ENCODE measurements at places on chromosomes 5 and 9.

- DNase-seq = no peak
These were observed 94.0 kb upstream of the DNAH5 start for GRCh38 chr5:14038341-14038959.

- DNase-seq = no peak
These were observed 398.9 kb downstream of the PLK2 start for GRCh38 chr5:58060996-58061395.

DNA sequence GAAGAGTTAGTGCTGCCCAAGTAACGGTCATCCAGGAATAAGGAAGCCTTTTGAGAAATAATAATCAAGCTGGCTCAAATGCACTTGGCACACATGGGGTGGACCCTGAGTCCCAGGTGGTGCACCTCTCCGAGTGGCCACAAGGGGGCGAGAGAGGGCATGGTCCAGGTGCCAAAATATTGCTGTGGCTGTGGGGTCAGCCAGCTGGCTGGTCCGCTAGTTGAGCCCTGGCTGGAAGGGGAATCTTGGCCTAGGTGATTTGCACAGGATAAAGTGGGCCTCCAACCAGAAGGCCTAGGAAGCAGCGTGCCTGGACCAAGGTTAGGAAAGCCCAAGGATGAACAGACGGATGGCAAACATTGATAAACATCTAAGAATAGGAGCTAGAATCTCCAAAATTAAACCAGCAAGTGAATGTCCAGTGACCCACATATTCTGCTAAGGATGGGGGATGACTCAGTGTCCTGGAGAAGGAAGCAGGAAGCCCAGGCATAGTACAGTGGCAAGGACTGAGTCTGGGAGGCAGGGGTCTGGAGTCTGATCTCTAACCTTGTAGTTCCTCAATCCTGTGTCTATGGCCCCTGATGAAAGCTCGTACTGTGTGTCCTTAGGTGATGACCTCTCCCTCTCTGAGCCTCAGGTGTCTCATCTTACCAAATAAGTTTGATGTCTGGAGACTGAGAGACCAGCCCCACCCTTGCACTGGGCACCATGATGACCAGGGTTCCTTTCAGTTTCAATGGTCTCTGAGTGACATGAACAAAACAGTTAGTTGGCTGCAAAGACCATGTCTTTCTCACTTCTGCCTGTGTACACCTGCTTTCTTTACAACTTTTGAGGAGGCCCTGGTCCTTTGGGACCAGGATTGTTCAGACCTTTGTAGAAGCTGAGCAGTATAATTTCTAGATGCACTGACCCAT is 19.2 kb upstream of the SHB start:
- peak; percentile 29 for DNase-seq

GRCh38 chr9:74960561-74960960 is 7.8 kb upstream of the C9orf40 start:
- no peak for DNase-seq

- no peak for DNase-seq
These were observed 82.1 kb downstream of the FBN2 start for GRCh38 chr5:128455841-128456361.

- DNase-seq = no peak
These were observed 218.9 kb upstream of the NMUR2 start for GRCh38 chr5:152623951-152624350.

DNA sequence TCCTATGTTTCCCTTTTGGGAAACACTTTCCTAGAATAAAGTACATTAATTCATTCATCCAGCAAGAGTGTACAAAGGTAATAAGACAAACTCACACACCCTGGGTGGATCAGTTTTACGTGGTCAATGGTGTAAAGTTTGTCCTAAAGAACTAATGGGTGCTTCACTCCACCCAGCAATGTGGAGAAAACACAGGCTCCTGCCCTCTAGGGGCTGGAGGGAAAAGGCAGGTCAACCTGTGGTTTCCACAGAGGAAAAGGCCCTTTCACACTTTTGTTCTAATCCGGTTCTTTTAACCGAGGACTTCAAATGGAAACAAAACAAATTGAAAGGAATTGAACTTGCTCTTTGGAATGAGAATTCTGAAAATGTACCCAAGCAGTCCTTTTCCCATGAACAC is 80.9 kb upstream of the SPOCK1 start:
- no peak for DNase-seq

GRCh38 chr9:4144869-4145268 is 155.0 kb downstream of the GLIS3 start:
- no peak for DNase-seq

- DNase-seq = no peak
These were observed 2.8 kb downstream of the TUBB4B start for GRCh38 chr9:137243626-137244485.

GRCh38 chr9:97910357-97910756 is 11.9 kb downstream of the TRMO start:
- DNase-seq = no peak

- DNase-seq = no peak
These were observed 147.4 kb upstream of the RPS23 start for GRCh38 chr5:82425591-82425990.

DNA sequence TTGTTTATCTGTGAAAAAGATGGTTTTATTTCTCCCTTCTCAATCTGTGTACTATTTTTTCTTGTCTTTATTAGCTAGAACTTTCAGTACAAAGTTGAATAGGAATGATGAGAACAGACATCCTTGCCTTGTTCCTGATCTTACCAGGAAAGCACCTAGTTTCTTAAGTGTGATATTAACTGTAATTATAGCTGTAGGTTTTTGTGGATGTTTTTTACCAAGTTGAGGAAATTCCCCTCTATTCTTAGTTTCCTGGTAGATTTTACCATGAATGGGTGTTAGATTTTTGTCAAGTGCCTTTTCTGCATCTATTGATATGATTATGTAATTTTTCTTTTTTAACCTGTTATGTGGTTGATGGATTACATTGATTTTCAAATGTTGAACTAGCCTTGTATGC is 68.7 kb downstream of the KCNN2 start:
- no peak for DNase-seq

GRCh38 chr9:130120299-130120587 is 52.0 kb upstream of the NCS1 start:
- DNase-seq = no peak

- DNase-seq = no peak
These were observed 1680.3 kb downstream of the MAT2B start for GRCh38 chr5:165185716-165186115.

GRCh38 chr9:20227166-20227874 is 395.0 kb downstream of the MLLT3 start:
- no peak for DNase-seq

DNA sequence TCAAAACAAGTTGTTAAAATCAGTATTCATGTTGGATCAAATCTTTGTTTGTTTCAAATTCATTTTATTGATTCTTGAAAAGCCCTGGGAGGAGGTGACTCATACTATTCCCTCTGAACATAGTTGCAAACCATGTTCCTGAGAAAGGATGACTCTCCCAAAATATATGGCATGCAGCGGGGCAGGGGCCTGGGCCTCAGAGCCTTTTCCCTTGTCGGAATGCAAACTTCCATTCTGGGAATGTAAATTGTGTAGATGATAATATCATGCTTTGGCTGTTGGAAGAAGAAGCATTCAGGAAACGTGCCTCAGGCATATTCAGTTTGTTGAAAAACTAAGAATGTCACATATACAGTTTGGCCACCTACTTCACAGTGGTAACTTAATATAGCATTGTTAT is 242.0 kb downstream of the AUH start:
- no peak for DNase-seq

DNA sequence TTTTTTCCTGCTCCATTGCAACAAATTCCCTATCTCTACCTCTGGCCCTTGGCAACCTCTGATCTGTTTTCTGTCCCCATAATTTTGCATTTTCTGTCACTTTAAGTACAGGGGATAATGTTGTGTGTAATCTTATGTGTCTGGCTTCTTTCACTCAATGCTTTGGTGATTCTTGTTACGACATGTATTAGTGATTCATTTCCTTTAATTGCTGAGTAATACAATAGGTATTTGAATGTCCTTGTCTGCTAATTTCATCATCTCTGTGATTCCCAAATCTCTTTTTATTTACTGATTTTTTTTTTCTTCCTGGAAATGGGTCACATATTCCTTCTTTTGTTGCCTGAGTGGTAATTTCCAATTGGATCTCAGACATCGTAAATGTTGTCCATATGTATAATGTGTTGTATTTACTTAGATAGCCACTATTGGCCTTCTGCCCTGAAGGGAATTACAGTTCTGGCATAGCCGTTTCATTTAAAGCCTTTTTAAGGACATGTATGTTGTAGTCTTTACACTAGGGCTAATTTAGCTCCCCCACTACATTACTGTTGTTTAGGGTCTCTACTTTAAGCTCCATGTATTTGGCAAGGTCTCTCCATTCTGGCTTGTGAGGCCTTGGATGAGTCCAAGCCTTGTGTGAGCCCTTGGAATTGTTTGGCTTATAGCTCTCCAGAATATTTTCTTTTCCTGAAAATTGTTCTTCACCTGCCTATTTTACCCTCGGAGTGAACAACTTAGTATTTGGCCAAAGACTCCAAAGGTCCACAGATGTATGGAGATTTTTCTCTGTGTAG is 683.8 kb downstream of the LRRC70 start:
- DNase-seq = no peak

DNA sequence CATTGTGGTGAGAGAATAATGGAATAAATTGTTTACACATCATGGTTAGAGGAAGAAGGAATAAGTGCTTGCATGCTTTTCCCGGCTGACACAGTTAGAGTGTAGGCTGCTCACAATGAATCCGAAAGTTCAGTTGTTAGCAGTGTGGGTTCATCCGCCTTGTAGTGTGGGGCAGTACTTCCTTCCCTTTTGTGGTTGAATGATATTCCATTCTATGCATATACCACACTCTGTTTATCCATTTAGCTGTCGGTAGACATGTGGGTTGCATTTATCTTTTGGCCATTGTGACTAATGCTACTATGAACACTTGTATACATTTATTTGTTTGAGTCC is 84.0 kb downstream of the COL5A1 start:
- no peak for DNase-seq

DNA sequence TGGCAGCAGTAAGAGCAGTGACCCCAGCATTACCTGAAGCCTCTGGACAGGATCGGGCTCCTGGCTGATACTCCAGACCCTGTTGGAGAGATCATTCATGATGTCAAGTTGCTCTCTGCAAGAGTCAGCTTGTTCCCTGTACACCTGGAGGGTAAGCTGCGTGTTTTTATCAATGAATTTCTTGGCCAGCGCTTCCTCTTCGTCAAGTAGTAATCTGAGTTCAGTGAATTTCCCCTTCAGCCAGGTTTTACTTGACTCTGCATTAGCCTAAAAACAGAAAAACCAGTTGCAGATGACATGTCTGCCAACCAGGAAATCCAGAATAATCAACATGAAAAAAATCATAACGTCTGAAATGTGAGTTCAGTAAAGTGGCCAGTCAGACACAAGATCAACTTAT is 19.1 kb downstream of the TRIM14 start:
- no peak for DNase-seq

GRCh38 chr5:125575891-125576505 is 829.6 kb upstream of the ZNF608 start:
- DNase-seq = no peak

GRCh38 chr9:83034587-83034986 is 28.4 kb downstream of the RASEF start:
- DNase-seq = no peak

DNA sequence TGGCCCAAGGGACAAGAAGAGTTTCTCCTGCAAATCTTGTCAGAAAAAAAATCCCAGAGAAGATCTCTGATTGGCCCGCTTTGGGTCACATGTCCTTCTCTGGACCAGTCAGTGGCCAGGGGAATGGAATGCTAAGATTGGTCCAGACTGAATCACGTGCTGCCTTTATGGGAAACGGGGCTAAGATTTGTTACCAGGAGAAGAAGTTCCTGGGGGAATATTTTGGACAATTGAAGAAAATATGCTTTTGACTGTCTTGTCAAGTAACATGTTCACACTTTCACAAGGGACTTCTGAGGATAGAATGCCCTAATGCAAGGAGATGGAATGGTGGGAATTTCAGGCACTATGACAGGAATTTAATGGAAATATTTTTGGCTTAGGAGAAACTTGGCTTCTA is 74.1 kb upstream of the SH3PXD2B start:
- no peak for DNase-seq

GRCh38 chr5:36252722-36253365 is 11.1 kb upstream of the NADK2 start:
- DNase-seq = no peak

DNA sequence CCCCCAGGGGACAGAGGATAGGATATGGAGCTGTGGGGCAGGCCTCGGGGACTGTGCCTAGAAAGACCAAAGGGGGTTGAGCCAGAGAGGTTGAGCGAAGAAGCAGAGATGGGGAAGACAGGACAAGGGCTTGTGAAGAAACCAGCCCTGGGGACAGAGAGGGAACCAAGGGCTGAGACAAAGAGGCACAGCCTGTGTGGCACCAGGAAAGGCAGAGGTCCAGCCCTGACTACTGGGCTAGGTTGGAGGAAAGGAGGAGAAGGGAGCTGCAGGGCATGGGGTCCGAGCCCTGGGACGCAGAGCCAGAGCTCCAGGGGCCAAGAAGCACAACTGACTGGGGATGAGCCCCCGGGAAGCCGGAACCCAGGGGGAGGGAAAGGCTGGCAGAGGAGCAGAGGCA is 9.2 kb downstream of the REEP2 start:
- no peak for DNase-seq

DNA sequence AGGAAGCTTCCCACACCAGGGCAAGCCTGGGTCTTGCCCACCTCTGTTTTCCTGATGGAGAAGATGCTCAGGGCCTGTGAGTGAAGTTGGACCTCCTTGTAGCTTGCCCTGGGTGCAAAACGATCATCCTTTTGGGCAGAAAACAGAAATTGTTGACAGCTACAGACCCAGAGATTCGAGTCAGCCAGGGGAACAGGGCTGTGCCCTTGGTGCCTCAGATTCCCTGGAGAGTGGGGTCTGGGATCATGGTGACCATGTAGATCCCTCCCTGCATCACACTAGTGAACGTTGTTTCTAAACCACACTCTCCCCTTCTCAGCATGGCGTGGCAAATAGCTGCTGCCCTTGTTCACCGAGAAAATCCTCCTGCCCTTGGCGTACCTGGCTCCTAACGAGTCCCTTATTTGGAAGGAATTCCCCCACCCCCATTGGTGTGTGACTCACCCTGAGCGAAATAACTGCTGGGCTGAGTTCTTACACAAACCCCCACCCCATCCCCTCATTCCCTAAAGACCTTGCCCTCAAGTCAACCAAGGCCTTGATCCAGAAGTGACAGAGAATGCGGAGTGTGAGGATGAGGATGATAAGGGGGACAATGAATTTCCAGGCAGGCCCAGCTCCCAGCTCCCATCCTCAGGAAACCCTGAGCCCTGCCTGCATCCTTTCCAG is 1.1 kb upstream of the DCANP1 start:
- no peak for DNase-seq

- DNase-seq = no peak
These were observed 15.8 kb downstream of the GZMK start for GRCh38 chr5:55039843-55040242.

- DNase-seq = no peak
These were observed 30.4 kb upstream of the B4GALT1 start for GRCh38 chr9:33197279-33198152.

- no peak for DNase-seq
These were observed 30.2 kb upstream of the BOD1 start for GRCh38 chr5:173646692-173647091.

- no peak for DNase-seq
These were observed 765.2 kb upstream of the NUDT12 start for GRCh38 chr5:104327801-104328200.

- no peak for DNase-seq
These were observed 59.1 kb downstream of the CHSY3 start for GRCh38 chr5:129963359-129963758.

GRCh38 chr5:169161022-169161680 is 139.8 kb downstream of the SLIT3 start:
- no peak for DNase-seq

GRCh38 chr5:73812457-73812856 is 186.5 kb downstream of the ARHGEF28 start:
- no peak for DNase-seq

- peak; percentile 6 for DNase-seq
These were observed 41.0 kb downstream of the ESM1 start for GRCh38 chr5:54944364-54944763.

Measured in stimulated activated CD4-positive, alpha-beta T cell treated with anti-CD3 and anti-CD28 coated beads, Interleukin-1b, Interleukin-23, amount 100 ng/mL, for 1 hour (primary cell).